ENCODE measurements at places on chromosomes 12 and 14.

DNA sequence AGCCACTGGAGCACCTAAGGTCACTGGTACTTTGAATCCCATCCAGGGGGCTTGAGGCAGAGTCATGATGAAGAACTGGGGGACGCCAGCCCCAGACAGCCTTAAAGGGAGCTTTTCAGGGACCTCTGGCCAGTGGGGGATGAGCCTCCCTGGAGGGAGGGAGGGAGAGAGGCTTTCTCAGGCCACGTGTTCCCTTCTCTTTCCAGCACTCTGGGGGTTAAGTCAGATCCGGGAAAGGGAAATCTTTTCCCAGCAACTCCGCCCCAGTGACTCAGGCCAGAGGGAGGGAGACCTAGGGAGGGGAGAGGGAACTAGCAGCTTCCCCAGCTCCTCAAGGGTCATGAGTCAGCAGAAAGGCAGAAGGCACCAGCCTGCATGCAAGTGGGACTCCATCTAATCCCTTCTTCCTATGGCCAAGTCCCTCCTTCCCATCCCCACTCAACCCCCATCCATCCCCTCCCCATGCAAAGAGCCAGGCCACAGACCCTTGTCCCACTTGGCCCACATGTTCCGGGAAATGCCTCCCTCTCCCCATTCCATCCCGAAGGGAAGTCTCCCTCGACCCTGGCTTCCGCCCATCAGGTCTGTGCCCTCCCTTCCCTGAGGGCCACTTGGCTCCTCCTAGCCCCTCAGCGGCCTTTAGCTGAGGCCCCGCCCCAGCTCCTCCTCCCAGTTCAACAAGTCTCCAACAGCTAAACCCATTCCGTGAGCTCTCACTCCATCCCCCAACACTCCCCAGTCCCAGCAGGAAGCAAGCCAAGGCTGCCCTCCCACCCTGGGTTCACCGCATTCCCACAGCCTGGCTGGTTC lies 5.6 kb downstream of the TNFRSF1A start:
- DNase-seq, result peak; percentile 77

- no peak for DNase-seq
These were observed 316.4 kb downstream of the DPF3 start for GRCh38 chr14:72577521-72577920.

DNA sequence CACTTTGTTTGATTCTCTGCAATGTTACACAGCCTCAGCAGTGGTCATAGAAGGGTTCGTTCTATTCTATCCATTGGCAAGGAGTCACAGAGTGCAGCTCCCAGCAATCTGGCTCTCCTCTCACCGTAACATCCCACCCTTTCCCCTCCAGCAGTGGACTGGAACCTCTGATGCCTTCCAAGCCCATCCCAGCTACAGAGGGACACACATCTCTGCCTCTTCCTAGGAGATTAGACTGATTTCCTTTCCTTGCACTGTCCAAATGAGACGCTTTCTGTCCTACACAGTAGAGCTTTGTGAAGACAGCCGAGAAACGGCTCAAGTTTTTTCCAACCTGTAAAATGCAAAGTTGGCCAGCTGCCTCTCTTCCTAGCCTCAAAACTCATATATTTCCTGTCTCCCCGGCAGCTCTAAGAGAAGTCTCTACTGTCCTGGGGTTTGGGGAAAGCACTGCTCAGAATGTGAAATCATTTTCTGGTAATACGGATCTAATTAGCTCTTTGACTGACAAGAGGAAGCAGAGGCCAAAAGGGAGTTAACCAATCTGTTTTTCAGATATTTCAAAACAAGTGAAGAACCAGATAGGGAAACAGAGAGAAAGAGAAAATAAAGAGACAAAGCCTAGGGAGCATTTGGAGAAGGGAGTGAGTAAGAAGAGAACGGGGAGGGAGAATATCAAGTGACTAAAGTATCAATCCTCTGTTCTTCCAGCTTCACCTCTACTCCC lies 516 bp downstream of the NINJ2 start:
- no peak for DNase-seq

- no peak for DNase-seq
These were observed 36.4 kb upstream of the PRIMA1 start for GRCh38 chr14:93824518-93825234.

GRCh38 chr12:12909228-12909994 lies 18.0 kb downstream of the GPRC5A start:
- no peak for DNase-seq

- no peak for DNase-seq
These were observed 69.9 kb downstream of the PAH start for GRCh38 chr12:102847131-102847530.

DNA sequence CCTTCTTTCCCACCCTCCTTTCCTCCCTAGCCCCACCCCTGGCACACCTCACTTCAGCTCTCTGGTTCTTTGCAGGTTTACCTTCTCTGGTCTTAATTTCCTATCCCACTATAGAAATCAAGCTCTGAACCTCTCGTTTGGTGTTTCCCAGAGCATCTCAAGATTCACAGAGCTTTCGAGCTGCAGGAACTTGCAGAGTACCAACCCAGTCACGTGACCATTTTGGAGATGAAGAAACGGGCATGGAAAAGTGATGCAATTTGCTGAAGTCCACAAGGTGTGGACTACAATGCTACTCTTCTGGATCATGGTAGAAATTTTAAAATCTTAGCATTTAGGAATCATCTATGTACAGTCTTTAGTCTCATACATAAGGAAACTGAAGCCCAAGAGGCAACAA lies 205.8 kb downstream of the NTF3 start:
- no peak for DNase-seq

DNA sequence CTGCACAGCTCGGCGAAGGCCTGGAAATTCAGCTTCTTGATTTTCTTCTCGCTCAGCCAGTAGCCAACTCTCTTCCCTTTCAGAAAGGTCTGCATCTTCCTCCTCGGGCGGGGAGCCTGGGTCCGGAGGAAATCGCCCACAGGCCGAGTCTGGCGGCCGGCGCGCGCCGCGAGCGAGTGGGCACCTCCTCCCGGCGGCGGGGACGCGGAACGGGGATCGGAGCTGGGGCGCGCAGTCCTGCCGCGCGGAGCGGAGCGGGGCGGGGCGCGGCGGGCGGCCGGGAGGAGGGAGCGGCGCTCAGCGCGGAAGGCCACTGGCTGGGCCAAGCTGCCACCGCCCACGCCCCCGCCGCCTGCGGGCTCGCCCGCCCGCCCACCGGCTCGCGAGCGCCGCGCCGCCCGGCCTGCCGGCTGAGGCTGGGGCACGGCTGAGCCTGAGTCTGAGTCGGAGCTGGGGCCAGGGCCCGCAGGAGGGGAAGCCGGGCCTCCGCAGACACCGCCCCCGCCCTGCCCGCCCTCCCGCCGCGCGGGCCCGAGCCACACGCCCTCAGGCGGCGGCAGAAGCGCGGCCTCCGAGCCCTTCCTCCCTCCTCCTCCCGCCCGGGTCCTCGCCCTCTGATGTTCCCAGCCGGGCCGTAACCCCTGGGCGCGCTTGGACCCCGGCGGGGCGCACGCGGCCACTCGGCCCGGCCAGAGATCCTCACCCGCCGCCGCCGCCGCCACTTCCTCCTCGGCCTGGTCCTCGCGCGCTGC lies 480 bp downstream of the ITPK1 start:
- peak; percentile 91 for DNase-seq

- no peak for DNase-seq
These were observed 53.7 kb upstream of the DDX11 start for GRCh38 chr12:31019976-31020375.

DNA sequence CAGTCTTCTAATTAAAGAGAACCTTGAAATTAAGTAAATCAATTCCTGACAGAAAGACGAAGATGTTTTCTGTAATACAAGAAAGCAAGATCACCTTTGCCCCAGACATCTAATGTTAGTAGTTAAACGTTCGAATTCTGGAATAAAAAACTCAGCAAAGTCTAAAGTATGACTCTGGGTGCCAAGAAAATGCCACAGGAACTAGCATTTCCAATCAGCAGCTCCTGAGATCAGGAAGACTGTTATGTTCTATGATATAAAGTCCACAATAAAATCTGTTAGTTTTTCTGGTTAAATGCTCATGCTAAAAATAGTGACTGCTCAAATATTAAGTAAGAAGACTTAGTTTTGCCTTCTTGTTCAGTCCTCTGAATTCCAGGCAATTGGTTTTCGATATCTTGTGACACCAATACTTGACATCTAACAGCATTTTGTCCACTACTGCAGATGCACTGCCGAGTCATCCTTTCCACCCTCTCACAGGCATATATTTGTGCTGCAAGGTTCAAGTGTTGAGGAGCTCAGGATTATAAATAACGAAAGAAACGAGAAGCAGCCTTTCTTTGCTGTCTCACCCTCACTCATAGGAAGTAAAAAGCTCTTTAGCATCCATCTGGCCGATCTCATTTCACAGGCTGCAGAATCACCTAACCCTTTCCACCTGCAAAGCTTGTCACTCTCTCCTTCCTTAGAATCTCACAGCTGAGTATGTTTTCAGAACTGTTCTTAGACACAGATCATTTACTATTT lies 32.0 kb downstream of the SSH1 start:
- no peak for DNase-seq

DNA sequence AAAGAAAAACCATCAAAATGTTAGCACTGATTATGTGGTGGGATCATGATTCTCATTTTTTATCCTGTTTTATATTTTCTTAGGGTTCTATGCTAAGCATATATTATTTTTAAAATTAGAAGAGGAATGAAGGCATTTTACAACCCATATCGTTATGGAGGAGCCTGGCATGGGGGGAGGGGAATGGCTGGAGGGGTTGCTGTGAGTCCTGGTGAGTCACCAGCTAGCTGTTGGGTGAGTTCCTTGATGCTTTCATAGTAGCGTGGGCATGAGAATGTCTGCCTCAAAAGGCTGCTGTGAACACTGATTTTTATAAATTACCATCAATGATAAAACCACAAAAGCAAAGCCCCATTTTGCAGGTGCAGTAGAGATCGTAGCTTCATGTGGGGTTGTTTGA lies 46.9 kb downstream of the C14orf132 start:
- no peak for DNase-seq

DNA sequence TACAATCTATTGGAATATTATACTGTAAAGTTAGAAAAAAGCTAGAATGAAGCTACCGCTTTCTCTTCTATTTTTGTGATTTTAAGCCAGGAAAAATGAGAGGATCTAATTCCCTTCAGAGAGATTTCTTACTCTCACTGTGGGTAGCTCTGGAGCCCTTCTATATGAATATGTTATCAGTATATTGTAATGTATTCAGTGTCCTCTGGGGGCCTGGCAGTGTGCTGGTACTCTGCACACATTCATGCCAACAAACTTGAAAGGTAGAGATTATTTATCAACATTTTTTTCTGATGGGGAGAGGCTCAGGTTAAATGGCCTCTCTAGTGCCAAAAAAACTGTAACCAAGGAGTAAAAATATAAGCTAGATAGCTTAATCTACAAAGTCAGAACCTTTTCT lies 292.8 kb downstream of the TTC6 start:
- DNase-seq, result no peak

GRCh38 chr12:121132601-121133481 lies at the start of gene P2RX7:
TSS of gene P2RX7 (plus strand) at chr12:121132876. CDS start at chr12:121132971, 95 bp downstream.
- DNase-seq, result peak; percentile 60

- DNase-seq, result peak; percentile 3
These were observed 25.0 kb downstream of the OTUB2 start for GRCh38 chr14:94051115-94051514.

DNA sequence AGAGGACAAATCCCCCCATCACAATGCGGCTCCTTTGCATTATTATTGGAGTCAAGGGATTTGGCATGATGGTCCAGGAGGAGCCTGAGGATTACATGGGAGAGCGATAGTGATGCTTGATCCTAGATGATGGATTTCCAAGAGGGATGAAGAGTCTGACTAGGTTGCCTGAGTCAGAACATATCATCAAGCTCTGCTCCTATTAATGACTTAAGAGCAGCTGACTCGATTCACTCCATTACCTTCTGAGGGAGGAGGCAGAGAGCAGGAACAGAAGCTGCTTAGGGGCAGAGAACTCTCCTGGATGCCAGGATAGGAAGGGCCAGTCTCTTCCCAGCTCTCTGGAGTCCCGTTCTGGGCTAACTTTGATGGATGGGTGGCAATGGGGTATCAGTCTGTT lies 54.0 kb upstream of the CISTR start:
- DNase-seq, result no peak

GRCh38 chr12:131364903-131365820 lies 345.7 kb upstream of the SFSWAP start:
- DNase-seq, result no peak

- DNase-seq, result no peak
These were observed 6.0 kb downstream of the KRT7 start for GRCh38 chr12:52238916-52239646.

- no peak for DNase-seq
These were observed 13.2 kb upstream of the GALNT9 start for GRCh38 chr12:132342251-132343227.

- DNase-seq, result no peak
These were observed 390.6 kb downstream of the PRKD1 start for GRCh38 chr14:29536886-29537511.

GRCh38 chr12:26971963-26972362 lies 33.7 kb downstream of the FGFR1OP2 start:
- DNase-seq, result peak; percentile 65

DNA sequence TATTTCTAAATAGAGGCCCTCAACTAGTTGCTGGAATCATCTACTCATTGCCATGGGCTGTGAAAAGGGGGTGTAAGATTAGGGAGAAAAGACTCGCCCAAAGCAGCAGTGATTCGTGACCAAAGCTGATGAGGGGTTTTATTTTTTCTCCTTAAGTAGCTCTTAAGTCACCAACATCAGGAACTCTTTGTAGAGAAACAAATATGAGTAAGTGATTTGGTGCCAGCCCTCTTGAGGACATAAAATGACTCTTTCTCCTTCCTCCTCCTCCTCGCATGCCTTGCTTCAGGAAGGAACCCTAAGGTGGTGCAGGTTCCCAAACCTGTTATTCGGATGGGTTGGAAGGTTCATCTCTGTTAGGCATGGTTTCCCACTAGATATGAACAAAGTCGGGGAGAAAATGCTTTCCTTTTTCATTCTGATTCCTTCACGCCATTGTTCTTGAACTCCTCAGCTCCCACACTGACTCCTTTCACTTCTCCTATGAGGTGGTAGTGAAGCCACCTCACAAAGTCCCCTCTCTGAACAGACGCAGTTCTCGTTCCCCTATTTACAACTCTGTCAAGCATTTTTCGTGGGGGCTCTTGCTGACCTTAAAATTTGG lies 113.4 kb downstream of the ETV6 start:
- no peak for DNase-seq

- no peak for DNase-seq
These were observed 253.7 kb upstream of the PWP1 start for GRCh38 chr12:107431942-107432341.

- no peak for DNase-seq
These were observed 5.5 kb upstream of the HOXC9 start for GRCh38 chr12:53994264-53995001.

DNA sequence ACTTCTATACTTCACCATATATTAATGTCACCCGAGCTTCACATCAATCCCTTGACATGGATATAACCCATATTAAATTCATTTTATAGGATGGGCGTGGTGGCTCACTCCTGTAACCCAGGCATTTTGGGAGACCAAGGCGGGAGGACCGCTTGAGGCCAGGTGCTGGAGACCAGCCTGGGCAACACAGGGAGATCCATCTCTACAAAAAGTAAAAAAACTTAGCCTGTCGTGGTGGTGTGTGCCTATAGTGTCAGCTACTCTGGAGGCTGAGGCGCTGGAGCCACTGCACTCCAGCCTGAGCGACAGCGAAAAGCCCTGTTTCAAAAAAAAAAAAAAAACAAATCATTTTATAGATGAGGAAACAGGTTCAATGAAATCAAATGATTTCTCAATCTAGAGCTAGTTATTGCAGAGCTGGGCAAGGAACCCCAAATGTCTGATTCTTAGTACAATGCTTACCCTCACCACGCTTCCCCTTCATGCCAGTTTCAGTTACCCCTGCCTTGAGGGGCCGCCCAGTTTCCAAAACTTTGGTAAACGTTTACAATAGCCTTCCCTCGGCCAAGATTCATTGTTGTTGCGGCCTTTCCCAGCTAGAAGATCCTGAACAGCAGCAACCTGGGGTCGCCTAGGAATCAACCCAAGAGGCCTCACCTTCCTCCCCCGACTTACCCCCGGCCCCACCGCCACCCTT lies 751 bp downstream of the PSMB5 start:
- DNase-seq, result no peak
